ENCODE measurements at places on chromosomes 2 and 18.

DNA sequence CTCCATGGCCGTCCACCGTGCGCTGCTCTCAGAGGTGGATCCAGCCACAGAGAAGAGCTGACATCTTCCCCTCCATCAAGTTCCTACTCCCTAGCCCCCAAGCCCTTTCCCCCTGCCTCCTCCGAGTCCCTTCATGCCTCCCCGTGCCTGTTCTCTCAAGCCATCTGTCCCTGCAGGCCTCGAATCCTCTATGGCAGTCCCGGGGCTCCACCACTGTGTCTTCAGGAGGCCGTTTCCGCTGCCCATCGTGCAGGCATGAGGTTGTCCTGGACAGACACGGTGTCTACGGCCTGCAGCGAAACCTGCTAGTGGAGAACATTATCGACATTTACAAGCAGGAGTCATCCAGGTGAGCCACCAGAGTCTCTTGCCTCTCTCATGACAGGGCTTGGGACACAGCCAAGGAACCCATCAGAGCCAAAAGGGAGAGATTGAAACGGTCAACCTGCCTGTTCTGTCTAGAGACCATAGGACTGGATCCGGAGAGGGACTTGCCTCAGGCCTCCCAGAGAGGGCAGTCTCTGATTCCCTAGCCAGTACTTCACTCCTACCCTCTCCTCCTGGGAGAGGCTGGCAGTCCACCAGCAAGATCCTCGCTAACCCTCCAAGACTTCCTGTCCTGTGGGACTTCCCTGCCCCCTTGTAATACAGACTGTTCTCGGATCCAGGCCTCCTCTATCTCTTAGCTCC lies 9.7 kb downstream of the UCN start:
- DNase-seq: peak; percentile 71

- no peak for DNase-seq
These were observed 112.3 kb downstream of the RAB3GAP1 start for GRCh38 chr2:135164431-135164830.

- DNase-seq: no peak
These were observed 1275.2 kb upstream of the CRIM1 start for GRCh38 chr2:35080231-35080910.

GRCh38 chr2:239277401-239278085 lies 123.3 kb downstream of the HDAC4 start:
- DNase-seq: no peak

- no peak for DNase-seq
These were observed 114.1 kb upstream of the OSR1 start for GRCh38 chr2:19472391-19472978.

DNA sequence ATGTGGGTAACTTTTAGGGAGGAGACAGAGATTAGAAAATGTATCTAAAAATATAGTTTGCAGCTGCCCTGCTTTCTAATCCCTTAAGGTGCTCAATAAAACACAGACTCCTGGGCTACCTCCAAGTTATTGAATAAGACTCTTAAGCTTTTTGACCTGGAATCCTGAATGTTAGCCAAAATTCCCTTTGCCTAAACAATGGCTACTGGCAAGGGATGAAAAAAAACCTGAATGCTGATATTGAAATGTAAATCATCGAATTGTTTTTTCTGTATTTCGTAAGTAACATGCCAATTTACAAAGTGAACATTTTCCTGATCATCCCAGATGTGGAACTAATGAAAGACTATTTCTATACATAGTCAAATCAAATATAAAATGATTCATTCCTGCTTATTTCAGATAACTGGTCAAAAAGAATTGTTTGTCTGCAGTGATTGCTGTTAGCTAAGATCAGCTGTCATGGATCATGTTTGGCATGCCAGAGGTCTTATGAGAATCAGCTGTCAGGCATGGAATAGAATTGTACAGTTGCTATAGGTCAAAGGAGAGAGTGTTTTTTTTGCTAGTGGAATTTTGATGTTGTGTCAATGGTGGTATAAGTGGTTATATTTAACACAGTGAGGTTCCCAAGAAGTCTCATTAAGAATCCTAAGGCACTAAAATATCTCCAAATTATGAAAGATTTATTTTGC lies 363.6 kb upstream of the CWC22 start:
- no peak for DNase-seq

DNA sequence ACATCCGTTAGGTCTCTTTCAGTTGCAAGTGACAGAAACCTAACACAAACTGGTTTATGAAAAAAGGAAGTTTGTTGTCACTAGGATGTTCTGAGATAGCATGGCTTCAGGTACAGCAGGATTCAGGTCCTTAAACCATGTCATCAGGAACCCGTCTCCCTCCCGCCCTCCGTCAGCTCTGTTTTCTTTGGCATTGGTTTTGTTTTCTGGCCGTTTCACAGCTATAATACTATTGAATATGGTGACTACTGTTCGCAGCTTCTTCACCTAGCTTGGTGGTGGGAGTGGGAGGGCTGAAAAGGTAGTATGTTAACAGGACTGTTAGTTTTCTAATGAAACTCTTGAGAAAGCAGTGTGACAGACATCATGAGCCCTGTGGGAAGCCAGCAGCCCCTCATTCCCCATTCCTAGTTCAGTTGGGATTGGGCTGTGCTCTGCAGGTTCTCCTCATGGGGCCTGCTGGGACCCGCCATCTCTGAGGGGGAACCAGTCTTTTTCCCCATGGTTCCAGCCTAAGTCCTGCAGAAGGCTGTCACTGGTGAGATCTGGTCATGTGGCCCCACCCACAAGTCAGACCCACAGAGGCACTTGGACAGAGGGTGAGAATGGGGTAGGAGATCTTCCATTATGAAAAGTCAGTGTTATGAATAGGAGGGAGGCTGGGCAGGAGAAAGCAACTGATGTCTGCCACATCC lies 12.1 kb downstream of the PTMA start:
- no peak for DNase-seq

GRCh38 chr2:48356701-48357325 lies 173.1 kb upstream of the STON1 start:
- no peak for DNase-seq

- DNase-seq: no peak
These were observed 5.5 kb upstream of the MGAT4A start for GRCh38 chr2:98736464-98736889.

GRCh38 chr2:63053889-63054602 lies 3.4 kb downstream of the OTX1 start:
- no peak for DNase-seq

GRCh38 chr2:28904802-28905457 lies 10.5 kb downstream of the WDR43 start:
- DNase-seq: no peak

GRCh38 chr2:152127628-152128027 lies 28.8 kb upstream of the CACNB4 start:
- DNase-seq: no peak

DNA sequence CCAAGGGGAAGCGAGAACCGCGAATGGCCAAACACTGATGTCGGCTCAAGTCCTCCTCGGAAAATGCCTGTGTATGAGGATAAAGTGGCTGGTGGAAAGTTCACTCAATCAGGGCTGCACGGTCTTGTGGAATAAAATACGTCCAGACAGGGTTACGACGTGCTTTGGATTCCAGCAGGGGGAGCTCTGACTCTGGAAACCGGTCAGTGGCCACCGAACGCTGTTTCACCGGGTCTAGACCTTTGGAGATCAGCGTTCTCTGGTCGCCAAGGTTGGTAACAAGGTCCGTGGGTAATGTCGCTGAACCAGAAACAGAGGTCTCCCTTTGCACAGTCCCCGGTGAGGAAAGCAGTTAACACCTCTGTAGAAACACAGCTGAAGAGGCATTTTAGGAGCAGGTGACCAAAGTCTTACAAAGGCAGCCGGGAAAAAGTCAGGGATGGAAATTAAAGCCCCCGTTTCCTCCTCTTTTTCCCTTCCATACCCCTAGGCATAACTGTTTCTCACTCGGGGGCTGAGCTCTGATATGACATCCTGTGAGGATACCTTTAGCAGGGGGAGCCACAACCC lies 47.8 kb downstream of the CDCA7 start:
- DNase-seq: peak; percentile 83

GRCh38 chr18:56462276-56462675 lies 176.1 kb downstream of the TXNL1 start:
- DNase-seq: no peak

DNA sequence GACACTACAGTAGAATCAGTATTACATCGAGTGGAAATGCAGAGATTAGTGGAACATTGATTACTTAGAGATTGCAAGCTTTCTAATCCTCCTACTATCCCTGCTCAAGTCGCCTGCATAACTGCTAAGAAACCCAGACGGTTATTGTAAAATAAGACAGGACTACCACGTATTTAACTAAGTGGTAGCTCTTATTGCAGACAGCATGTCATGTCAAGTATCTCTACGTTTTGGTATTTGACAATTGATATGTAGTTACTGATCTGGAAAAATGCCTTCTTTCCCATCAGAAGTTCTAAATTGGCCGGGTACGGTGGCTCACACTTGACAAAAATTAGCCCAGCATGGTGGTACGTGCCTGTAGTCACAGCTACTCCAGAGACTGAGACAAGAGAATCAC lies 404.1 kb downstream of the CBLN2 start:
- no peak for DNase-seq

DNA sequence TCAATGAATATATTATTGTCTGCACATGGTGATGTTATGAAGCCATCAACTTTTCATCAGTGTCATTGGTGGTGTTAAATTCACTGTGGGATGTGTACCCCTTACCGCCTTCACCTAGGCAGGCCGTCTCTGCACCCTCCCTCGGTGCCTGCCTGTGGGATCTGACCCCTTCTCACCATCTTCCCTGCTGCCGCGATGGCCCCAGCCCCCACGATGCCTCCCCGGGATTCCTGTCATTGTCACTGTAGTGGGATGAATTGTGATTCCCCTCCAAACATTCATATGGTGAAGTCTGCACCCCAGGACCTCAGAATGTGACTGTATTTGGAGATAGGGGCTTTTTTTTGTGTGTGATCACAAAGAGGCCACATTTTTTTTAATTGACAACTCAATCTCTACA lies 198.3 kb upstream of the HS6ST1 start:
- no peak for DNase-seq

- peak; percentile 26 for DNase-seq
These were observed 146.4 kb downstream of the FTCDNL1 start for GRCh38 chr2:199704358-199705238.

DNA sequence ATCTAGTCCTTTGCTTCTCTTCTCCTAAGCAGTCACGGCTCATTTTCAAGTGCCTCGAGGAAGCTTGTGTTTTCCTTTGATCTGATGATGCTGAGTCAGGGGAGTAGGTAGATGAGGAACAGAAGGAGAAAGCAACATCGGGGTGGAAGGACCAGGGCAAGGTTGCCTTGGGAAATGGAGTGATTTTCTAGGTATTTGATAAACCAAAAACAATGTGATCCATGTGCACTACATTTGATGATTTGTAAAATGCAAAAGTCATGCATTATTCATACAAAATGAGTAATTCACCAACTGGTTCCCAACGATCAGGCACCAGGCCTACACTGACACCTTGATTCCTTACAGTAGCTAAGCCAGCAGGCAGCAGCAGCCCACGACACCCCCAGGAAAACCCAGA lies 205.3 kb downstream of the ANAPC1 start:
- DNase-seq: peak; percentile 31

Measured in thyroid gland (tissue), 4 donors.